ENCODE measurements at places on chromosomes 2 and 18.
A peak's percentile ranks its signal among the peaks of the same experiment; 100 is the strongest.

GRCh38 chr2:151334082-151334815 is 23.1 kb upstream of the TNFAIP6 start:
- ATAC-seq = no peak

- no peak for ATAC-seq
Observed at GRCh38 chr18:31364190-31364589, 12.4 kb upstream of the DSG4 start.

DNA sequence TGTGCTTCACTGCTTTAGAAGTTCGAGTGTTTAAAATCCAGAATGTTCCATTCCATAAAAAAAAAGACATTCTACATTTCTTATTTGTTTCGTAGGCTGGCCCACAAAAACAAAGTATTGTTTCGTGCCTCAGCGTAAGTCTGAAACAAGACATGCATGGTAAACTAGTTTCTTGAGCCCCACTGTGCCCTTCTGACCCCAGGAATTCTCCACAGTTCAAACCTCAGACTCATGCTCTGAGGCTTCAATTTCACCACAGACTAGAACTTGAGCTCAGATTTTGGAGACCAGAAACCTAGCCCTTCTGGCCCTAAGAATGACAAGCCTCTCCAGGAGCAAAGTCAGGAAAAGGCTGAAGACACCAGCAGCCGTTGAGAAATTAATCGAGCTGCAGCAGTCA is 151.5 kb downstream of the SLC8A1 start:
- no peak for ATAC-seq

GRCh38 chr2:75311993-75312392 is 112.7 kb upstream of the TACR1 start:
- peak; percentile 36 for ATAC-seq

- ATAC-seq = no peak
Observed at GRCh38 chr18:34976534-34976898, 64.7 kb upstream of the MAPRE2 start.

- peak; percentile 1 for ATAC-seq
Observed at GRCh38 chr2:55049043-55049820, 1.0 kb downstream of the RTN4 start.

DNA sequence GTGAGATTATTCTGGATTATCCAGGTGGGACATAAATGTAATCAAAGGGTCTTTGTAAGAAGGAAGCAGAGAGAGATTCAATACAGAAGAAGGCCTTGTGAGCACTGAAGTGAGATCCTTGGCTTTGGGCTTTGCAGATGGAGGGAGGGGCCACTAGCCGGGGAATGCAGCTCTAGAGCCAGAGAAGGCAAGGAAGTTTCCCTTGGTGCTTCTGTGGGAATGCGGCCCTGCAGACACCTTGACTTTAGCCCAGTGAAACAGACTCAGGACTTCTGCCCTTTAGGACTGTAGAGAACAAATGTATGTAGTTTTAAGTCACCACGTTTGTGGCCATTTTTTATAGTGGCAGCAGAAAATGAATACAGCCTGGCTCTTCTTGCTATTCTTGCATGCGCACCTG is 8.1 kb downstream of the NEU2 start:
- no peak for ATAC-seq

- no peak for ATAC-seq
Observed at GRCh38 chr2:25454824-25455611, 113.3 kb upstream of the DNMT3A start.

DNA sequence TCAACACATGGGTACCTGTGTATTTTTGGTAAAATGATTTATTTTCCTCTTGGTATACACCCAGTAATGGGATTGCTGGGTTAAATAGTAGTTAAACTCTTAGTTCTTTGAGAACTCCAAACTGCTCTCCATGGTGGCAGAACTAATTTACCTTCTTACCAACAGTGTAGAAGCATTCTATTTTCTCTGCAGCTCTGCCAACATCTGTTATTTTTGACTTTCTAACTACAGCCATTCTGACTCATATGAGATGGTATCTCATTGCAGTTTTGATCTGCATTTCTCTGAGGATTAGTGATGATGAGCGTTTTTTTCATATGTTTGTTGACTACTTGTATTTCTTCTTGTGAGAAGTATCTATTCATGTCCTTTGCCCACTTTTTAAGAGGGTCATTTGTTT is 180.6 kb downstream of the FSIP2 start:
- no peak for ATAC-seq

GRCh38 chr2:127348426-127349000 is 39.3 kb downstream of the MAP3K2 start:
- ATAC-seq = no peak

DNA sequence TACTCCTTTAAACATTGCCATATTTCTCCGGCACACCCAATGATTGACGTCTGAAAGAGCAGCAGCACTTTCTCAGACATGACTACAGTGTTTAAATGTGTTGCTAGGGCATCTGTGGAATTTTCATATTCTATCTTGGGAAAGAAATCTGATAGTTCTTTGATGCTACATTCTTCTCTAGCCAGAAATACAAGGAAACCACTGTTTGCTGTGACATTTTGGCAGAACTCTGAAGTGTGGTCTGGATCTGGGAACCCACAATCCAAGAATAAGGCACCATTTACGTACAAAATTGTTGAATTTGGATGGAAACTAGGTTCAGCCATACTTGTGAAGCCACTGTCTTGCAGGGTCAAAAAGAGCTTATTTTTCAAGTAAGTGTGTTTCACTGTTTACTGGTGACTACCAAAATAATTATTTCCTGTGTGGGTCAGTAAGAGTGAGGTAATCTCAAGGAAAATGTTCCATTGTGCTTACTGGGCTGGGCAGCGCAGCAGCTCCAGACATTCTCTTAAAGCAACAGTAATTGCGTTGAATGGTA is 21.3 kb upstream of the CD28 start:
- no peak for ATAC-seq

DNA sequence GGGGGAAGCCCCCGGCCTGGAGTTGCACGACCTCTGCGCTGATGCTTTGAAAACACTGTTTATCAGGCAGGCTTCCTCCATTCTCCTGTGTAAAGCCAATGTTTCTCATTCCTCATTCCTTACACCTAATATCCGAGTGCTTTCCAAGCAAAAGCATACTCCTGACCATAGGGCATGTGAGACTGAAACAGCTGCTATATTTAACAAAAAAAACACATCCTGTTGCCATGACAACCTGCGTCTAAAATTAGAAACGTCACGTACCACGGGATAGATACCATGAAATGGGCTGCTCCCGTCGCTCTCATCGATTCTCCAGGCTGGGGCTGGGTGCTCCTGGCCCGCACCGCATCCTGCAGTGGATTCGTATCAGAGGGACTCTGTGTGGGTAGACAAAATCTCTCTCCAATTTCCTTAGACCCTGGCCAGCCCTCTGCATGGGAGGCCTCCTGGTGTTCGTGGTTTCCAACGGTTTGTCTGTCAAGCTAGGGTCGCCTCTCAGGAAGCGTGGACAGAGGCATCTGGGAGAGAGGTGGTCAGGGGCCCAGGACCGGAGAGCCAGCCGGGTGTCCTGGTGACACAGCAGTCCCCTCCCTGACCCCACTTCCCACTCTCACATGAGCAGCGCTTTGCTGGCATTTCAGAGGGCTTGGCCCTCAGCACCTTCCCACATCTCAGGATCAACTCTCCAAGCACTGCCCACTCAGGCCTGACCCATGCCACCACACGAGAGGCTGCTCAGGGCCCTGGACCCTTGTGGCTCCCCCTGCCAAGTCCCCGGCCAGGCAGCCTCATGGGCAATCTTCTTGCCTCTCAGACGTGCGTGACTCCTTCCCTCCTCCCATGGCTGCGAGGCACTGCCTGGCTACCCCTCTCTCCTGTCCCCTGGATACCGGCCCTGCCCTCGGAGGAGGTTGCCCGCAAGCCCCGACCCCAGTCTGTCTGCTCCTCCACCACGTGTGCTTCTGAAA is 268.1 kb downstream of the NDUFA10 start:
- ATAC-seq = no peak

- no peak for ATAC-seq
Observed at GRCh38 chr2:75289771-75290170, 90.5 kb upstream of the TACR1 start.

- no peak for ATAC-seq
Observed at GRCh38 chr18:62610351-62610700, 87.5 kb downstream of the ZCCHC2 start.

GRCh38 chr2:44135296-44135695 is 33.4 kb upstream of the PPM1B start:
- no peak for ATAC-seq

DNA sequence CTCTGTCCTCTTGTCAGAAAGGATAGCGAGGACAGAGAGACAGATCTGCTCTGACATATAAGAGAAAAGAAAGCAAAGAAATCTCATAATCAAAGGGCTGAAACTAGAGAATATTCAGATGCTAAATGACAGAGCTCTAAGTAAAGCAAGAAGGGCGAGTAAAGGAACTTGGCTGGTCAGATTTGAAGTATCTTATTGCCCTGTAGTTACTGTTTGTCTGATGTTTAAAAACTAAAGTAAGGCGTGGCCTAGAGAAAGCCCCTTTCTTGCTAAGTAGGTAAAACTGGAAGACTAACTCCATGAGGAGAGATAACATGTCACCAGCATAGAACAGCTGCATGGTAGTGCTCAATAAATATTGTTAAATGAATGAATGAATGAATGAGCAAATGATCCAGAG is 70.0 kb downstream of the CRACDL start:
- no peak for ATAC-seq

- peak; percentile 91 for ATAC-seq
Observed at GRCh38 chr2:180000434-180000833, 6.7 kb downstream of the CWC22 start.

DNA sequence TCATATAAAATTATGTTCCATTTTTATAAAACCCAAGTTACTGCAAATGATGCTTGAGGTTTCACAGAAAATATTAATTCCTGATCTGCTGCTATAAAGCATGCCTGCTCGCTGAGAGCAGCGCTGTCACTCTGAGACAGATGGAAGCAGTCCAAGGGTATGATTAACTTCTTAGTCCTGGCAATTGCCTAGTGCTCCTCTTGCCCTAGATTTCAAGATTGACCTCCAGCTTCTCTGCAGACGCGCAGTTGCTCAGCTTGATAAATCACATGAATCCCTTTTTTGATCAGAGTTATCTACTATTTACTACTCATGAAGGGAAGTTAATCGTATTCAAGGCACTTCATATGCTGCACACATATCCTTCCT is 154.6 kb upstream of the REV1 start:
- ATAC-seq = no peak

DNA sequence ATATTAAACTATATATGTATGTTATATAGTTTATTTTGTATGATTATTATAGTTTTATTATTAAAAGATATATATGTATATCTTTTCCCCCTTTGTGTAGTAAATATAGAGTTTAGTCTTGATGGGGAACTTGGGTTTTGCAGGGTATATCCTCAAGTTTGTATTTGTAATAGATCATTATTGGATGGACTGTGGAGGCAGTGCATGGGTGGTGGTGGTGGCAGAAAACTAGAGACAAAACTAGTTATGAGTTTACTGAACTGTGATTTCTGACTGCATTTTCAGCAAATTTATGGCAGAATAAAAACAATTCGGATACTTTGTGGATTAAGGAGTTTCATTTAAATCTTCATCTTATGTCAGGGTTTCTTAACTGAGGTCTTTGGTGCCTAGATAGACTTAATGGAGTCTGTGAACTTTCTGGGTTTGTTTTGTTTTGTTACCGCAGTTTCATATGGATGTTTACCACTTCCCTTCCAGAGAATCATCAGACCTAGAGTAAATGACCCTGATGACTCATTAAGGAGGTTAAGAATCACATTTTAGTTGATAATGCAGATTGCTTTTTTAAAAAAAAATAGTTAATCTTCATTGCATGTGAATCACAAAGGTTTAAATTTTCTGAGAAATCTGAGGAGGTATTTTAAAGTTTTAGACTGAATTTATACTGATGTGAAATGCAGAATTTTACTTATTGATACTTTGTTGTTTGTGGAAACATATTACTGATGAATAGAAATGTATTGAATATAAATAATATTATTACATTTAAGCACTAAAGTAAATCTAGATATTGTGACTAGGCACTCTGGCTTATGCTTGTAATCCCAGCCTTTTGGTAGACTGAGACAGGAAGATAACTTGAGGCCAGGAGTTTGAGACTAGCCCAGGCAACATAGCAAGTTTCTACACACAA is 14.5 kb downstream of the EPC2 start:
- peak; percentile 79 for ATAC-seq

DNA sequence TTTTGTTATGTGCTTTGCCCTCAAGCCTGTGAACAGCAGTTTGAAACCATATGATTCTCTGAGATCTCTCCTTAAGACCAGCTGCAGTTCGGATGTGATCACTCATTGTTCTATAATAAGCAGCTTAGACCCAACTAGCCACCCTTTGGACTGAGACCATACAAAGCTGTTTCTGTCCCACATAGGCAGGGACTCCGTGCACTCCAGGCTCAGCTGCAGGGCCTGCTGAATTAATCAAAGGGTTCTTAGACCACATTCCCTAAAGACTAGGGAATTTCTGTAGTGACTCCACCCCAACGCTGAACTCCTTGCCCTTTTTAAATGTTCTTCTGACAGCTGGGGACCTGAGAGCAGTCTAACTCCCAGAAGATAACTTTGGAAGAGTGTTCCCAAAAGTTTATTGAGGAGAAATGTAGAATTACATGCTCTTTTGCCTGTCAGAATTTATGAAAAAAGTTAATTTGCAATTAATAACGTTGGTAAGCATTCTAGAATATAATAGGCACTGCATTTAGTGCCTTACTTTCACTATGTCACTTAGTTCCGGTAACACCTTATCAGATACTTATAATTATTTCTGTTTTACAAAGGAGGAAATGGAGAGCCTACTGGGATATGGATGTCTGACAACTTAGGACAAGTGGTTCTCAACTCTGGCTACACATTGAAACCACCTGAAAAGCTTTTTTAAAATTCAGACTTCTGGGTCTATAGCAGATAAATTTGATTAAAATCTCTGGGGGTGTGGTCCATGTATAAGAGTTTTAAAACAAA is 42.3 kb downstream of the GULP1 start:
- no peak for ATAC-seq

GRCh38 chr2:136167721-136168475 is 49.9 kb upstream of the CXCR4 start:
- ATAC-seq = no peak

DNA sequence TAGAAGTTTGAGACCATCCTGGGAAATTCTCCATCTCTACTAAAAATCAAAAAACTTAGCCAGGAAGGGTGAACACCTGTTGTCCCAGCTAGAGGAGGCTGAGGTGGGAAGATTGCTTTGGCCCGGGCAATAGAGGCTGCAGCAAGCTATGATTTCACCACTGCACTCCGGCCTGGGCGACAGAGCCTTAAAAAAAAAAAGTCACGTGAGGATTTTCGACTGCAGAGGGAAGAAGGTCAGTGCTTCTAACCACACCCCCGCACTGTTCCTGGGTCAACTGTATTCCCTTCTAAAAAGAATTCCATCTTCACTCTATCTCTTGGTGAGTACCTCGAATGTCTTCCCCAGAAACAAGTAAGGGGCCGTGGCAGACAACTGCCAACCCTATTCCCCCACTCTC is 31.3 kb downstream of the ADAM17 start:
- ATAC-seq = no peak

- ATAC-seq = peak; percentile 92
Observed at GRCh38 chr2:99141110-99142108, at the start of gene C2orf15. Gene C2orf15, plus strand, starts transcription at chr2:99141707. Its CDS starts 8,852 bp downstream, at chr2:99150559.

GRCh38 chr2:95320344-95320712 is 23.2 kb downstream of the KCNIP3 start:
- ATAC-seq = no peak

GRCh38 chr2:120604767-120605166 is 130.9 kb upstream of the GLI2 start:
- ATAC-seq = no peak
